Activated CD8-positive, alpha-beta memory T cell treated with anti-CD3 and anti-CD28 coated beads for 1 hour (primary cell): ENCODE measurements at places on chromosomes 7 and 10.

DNA sequence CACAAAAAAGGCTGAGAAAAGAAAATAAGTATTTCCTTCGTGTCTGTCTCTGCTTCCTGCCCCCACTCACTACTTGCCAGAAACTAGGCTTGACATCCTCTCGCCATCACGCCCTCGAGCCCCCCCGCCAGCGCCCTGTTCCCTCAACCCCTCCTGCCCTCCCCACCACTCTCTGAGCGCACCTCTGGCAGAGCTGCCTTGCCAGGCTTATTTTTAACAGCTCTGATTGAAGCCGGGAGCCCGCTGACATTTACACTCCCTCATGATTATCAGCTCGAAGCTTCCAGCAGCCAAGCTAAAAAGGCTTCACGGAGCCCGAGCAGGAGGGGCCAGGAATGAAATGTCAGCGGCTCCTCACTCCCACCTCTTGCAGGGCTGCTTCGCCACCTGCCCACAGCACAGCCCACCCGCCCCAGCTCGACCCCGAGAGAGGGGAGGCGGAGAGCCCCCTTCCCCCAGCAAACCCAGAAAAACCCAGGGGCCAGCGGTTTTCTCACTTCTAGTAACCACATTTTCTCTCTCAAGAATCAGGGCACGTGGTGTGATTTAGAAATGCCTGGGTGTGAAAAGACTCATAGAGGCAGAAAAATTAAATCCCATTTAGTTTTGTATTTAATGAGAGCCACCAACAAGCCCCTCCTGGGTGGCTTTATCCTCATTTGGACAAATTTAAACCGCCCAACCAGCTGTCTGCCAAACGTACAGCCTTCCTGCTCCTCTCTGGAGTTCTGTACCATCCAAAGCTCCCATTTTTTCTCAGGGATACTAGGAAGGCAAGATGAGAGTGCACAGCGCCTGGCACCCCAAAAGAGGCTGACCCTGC lies 89.3 kb downstream of the SLIT1 start:
- no peak for DNase-seq

DNA sequence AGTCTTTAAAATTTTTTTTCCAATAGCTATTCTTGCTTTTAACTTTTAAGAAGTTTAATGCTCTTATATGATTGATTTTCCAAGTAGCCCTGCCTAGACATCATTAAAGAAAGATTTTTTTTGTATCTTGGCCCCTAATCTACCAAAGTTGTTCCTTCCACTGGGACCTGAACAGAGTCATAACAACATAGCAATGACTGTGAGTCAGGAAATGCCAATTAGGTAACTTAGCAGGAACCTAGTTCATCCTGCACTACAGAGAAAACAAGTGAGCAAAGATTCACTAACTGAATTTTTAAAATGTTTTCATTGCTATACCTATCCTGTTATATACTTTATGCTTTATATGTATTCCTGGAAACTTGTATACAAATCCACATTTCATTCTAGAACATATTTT lies 284.7 kb downstream of the BICC1 start:
- DNase-seq: no peak

DNA sequence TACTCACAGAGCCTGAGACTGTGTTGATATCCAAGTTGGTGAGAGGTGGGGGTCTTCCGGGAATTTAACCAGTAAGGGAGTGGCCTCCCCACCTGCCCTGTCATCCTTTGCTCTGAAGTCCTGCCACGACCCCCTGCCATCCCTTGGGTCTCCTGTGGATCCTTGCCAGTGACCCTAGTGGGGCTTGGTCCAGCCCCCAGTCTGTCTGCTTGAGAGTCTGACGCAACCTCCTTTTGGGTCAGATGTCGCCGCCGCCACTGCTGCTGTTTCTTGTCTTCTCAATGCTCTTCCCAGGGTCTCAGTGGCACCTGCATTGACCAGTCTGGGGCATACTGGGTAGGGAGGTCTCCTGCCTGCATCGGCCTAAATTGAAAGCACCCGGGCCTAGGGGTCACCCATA lies 28.8 kb downstream of the PAX2 start:
- no peak for DNase-seq

GRCh38 chr7:18016547-18017444 lies 10.8 kb downstream of the PRPS1L1 start:
- DNase-seq: no peak

DNA sequence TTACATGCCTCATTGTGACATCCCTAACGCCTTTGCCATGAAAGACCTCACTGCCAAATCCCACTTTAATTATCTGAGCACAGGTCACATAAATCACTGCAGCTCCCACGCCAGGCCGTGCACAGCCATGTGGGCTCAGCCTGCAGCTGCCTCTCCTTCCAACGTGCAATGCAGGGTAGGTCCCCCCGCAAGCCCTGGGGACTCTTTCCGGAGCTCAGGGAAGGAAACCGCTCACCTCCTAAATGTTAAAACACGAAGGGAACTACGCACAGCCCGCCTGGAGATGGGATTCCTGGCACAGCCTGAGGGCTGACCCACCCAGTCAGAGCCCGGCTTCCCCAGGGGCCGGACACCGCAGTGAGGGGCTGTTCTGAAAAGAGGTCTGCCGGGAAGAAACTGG lies 128.0 kb downstream of the MAD1L1 start:
- DNase-seq: no peak

GRCh38 chr10:127017541-127018297 lies 112.5 kb downstream of the DOCK1 start:
- DNase-seq: no peak

DNA sequence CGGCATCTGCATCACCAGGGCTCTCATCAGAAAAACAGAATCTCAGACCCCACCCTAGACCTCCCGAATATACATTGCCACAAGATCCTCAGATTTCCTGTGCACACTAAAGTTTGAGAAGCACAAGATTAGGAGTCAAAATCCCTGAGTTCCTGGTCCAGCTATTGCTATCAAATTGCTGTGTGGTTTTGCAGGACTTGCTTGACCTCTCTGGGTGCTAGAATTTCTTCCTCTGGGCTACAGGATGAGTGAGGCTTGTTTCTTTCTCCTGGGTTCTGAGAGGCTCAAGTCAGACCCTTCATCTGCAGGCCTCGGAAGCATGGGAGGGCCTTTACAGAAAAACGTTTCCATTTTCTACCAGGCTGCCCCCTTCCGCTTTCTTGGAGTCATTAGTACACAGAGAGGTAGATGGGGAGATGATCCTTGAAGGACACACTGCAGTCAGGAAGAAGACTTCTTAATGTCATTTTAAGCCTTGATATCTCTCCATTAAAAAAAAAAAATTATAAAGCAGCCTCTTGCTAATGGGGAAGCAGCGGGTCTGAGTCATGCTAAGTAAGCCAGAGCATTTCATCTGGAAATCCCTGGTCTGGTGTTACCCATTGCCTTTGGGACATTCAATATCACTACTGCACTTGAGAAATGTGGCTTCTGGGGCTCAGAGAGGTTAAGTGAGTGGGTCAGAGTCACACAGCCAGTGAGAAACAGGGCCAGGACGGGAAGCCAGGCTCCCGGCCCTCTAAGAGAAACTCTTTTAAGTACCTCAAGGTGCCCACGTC lies 173.5 kb downstream of the KCNMA1 start:
- no peak for DNase-seq

DNA sequence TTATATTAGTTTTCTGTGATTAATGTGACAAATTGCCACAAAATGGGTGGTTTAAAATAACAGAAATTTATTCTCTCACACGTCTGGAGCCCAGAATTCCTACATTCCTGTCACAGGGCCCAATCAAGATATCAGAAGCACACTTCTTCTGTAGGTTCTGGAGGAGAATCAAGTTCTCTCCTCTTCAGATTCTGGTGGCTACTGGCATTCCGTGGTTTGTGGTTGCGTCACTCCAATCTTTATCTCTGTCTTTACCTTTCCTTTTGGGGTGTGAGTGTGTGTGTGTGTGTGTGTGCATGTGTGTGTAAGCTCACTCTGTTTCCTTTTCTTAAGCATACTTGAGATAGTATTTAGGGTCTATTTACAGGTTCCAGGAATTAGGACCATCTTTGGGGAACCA lies 115.5 kb upstream of the DKK1 start:
- no peak for DNase-seq

DNA sequence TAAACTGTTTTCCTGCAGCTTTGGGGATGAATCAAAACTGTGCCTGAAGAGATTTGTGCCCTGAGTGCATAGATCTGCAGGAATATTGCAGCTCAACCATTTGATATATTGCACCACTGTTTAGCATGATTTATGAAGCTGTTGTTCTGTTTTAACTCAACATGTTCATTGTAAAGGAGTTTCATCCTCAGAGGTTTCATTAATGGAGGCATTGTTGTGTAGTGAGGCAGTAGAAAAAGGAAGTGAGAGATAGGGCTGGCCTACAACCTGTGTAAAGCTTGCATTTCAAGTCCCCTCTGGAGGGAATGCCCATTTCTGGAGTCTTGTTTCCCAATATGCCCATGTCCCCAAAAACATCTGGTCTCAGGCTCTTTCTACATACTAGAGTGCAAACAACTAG lies 67.5 kb downstream of the DNAJC12 start:
- DNase-seq: no peak

DNA sequence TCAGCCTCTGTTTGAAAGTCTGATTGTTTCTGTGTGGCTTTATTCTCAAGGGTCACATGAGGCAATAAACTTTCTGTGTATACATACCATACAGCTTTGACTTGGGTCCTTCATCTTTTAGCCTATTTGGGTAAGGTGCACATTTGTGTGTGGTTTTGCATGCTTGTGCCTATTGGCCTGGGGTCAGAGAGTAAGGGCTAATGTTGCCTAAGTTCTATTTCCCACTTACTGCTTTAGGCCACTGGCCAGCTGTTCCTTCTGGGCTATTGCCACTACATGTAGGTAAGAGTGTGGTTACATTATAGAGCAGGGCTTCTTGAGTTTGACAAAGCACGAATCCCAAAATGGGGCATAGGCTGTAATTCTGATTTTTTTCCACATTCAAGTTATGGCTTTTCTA lies 21.8 kb downstream of the BBIP1 start:
- no peak for DNase-seq

DNA sequence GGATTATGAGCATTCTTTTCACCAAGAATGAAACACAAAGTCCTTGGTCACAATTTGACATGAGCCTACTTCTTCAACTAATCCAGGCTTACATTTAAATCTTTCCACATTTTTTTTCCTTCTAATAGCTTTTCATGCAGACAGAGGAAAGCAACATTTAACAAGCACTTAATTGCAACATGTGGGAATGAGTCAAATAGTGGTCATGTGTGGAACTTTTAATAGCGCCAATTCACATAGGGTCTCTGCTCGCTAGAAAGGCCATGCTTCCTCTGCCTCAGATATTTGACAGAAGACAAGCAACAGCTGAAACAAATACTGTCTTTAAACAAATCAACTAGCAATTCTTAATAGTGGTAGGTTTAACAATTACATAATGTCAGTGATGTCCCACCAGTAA lies 285.9 kb upstream of the ETV1 start:
- DNase-seq: no peak

DNA sequence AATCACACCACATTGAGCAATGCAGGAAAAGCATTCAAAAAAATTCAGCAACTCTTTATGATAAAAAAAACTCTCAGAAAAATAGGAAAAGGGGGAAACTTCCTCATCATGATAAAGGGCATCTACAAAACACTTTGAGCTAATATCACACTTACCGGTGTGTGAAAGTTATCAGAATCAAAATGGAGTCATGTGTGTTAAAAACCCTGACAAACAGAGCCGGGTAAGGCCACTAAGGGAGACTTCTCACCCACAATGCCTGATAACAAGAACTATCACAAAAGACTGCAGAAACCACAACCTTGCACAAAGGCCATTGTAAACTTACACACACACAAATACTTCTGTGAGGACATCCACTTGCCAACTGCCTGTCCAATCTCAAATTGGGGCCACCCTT lies 34.8 kb upstream of the SMARCD3 start:
- DNase-seq: no peak

GRCh38 chr10:110065269-110065668 lies 57.5 kb downstream of the ADD3 start:
- no peak for DNase-seq

DNA sequence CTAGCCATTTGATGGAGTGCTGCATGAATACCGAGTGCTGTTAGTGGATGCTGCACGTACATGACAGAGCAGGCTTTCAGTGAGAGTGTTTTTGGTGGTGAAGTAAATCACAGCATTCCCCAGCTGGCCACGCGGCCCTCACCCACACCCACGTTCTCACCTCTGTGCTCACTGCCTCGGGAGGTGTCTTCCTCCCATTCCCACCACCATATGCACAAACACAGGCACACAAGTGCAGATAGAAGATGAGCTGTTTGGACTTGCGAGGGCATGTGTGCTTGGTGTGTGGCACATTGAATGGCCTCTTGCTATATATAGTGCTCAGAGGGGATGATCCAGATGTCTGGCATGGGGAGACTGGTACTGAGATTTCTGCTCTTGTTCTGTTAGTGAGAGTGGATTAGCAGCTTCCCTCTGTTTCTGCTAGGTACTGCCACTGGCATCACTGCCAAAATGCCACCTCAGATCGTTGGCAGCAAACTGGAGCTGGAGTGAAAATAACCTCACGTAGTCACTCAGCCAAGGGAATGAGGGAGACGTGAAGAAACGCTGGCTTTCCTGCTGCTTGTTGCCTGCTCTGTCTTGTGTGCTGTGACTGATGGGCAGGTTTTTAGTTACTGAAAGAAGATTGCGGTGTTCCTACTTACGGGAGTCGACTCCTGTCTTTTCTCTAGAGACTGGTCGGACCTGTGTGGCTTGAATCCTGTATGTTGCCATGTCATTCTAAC lies 19.1 kb downstream of the DNAJB6 start:
- no peak for DNase-seq

GRCh38 chr10:38054361-38054797 lies 39.8 kb upstream of the ZNF37A start:
- DNase-seq: no peak

DNA sequence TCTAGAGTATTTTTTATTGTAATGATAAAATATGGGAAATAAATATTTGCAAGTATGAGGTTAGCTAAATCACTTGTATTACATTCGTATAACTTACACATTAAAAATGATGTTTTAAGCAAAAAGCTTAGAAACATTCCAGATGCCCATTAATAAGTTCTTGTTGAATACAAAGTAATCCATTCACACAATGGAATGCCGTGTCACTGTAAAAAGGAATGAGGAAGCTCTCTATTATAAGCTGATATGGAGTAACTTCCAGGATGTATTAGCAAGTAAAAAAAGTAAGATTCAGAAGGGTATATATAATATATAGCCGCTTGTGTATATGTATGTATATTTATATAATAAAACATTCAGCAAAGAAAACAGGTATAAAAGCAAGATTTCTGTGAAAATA lies 412.8 kb upstream of the MTPN start:
- DNase-seq: no peak

- no peak for DNase-seq
Measured at GRCh38 chr7:97116308-97116707, 1.2 kb upstream of the SDHAF3 start.

DNA sequence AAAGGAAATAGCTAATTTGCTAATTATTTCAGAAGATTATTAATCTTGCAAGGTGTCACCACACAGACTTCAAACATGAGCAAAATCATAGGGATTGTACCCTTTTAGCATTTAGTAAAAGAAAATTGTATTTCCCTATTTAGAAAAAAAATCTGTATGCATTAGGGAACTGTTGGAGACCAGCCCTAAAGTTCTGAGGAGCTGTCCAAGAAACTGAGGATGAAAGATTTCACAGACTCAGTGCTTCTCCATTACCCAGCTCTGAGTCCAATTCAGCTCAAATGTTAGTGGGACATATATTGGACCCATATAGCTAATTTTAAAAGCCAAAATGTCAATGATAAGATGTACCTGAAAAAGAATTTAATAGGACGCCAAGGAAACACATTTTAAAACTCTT lies 271.7 kb downstream of the SNX10 start:
- DNase-seq: no peak

- DNase-seq: no peak
Measured at GRCh38 chr7:135602304-135602703, 44.6 kb downstream of the NUP205 start.

GRCh38 chr7:1661461-1661860 lies 8.6 kb upstream of the ELFN1 start:
- no peak for DNase-seq
